ENCODE measurements at places on chromosomes 7 and 10. TPM values are rescaled to one million over a fixed set of nuclear protein-coding genes. Genes with fewer than 3 reads are reported as not detected.
A peak's percentile ranks its signal among the peaks of the same experiment; 100 is the strongest.

- DNase-seq = no peak
These were observed 102.3 kb downstream of the MKX start for GRCh38 chr10:27643301-27643700.

DNA sequence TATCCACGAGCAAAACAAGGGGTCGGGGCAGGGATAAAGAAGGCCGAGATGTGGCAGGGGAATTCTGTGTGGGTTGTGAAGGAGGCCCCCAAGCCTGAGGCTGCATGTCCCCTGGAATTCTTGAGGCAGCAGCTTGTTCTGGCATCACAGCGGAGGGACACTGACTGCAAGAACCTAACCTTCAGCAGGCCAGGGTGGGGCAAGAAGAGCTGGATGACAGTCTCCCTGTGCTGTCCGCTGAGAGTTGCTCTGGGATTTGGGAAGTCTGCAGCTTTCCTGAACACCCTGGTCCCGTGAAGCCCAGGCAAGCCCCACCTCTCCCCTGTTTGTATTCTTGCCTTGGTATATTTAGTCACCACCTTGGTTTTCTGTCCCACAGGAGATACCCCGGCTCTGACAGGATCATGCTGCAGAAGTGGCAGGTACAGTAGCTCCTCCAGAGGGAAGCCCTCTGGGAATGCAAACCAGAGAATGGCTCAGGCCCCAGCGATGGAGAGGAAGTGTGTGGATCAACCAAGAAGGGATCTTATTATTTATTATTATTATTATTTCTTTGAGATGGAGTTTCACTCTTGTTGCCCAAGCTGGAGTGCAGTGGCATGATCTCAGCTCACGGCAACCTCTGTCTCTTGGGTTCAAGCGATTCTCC, 1.9 kb upstream of the LRRC18 start:
- DNase-seq = no peak

- no peak for DNase-seq
These were observed 1060.6 kb upstream of the AUTS2 start for GRCh38 chr7:68537774-68538071.

DNA sequence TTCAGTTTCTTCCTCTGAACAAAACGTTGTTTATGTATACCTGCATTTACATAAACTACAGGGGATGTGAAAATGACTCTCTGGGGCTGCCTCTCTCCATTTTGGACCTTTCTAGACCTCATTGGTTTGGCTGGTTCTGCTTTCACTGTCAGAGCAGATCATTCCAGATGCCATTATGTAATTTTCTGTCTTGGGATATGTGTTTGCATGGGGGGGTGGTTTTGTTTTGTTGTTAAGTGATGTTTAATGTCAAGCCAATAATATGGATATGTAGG, 172.4 kb downstream of the LRRC4 start:
- no peak for DNase-seq

DNA sequence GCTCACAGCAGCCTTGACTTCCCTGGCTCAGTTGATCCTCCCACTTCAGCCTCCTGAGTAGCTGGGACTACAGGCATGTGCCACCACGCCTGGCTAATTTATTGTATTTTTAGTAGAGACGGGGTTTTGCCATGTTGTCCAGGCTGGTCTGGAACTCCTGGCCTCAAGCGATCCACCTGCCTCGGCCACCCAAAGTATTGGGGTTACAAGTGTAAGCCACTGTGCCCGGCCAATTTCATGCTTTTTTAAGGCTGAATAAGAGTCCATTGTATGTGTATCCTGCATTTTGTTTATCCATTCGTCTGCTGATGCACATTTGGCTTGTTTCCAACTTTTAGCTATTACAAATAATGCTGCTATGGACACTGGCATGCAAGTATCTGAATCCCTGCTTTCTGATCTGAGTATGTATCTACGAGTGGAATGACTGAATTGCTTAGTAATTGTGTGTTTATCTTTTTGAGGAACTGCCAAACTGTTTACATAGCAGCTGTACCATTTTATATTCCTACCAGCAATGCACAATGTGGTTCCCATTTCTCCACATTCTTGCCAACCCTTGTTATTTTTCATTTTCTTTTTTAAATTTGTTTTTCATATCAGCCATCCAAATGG, 37.3 kb upstream of the TPST1 start:
- no peak for DNase-seq

- DNase-seq = no peak
These were observed 117.9 kb downstream of the NPY start for GRCh38 chr7:24401628-24402593.

DNA sequence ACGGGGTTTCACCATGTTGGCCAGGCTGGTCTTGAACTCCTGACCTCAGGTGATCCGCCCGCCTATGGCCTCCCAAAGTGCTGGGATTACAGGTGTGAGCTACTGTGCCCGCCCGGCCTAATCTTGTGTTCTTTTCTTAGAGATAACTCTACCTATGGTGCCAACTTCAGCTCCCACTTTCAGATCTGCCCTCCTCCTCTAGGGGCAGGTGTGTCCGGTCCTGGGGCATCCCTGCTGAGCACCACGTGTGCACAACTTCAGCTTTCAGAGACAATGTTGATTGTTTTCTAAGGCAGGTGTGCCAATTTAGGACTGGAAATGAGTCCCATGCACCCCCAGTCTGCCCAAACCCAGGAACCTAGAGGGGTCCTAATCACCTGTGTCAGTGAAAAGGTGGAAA, 18.5 kb upstream of the FXYD4 start:
- no peak for DNase-seq

- DNase-seq = no peak
These were observed 75.5 kb downstream of the UBE2H start for GRCh38 chr7:129877146-129877792.

DNA sequence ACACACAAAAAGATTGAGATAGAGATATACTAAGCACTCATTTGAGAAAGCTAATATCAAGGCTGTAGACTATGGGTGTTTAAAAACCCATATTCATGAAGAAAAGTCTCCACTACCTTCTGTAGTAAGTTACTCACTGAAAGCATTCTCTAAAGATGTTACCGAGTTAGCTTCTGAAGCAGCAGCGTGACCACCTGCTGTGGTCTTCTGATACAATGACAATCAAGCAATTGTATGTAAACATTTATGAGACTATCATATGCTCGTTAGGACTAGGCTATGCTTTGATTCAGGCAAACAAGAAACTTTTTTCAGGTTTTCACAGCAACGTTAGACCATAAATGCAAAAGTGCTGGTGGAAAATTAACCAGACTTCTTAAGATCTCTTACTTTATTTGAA, 11.2 kb downstream of the RHOBTB1 start:
- no peak for DNase-seq

- DNase-seq = peak; percentile 68
These were observed 18.6 kb downstream of the ADAP1 start for GRCh38 chr7:935874-936385.

DNA sequence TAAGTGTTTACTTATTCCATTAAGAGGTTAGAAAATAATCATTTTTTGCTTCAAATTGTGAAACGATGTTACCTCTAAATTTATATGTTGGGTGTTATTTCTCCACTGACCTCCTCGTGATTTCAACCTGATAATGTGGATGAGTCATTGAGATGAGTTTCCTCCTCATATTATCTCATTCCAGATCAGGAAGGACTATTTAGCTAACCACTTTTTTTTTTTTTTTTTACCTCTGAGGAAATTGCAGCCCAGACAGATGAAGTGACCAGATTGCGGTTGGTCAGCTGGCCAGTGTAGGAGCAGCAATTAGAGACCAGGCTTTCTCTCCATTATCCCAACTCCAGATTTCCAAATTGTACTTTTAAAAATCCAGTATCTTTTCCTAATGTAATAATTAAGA, 248.7 kb downstream of the FZD1 start:
- no peak for DNase-seq

DNA sequence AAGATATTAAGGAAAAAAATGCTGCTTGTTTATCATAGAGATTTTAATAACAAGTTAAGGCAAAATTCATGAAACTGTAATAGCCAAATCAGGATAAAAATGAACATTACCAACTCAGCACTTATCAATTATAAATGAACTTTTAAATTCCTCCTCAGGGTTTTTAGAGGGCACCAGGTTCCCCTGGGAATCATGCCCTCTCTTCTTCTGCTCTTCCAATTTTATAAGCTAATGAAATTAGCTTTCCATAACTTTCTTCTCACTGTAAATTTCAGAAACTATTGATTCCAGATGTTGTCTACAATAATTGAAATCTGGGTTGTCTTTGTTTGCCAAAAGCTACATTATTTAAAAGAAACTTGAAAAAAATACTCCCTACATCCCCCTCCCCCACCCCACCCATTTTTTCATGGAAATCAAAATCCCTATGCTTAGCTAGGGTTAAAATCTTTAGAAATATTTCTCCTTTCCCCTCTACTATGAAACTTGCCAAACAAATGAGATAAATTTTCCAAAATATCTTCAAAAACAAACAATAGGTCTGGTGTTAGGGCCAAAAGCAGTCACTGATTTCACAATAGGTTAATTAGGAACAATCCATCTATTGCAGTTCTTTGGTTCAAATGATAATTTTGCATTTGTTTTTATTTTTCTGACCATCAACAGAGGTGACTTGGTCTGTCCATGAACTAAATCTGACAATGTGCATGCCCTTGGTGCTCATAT, 187.7 kb downstream of the DOCK4 start:
- DNase-seq = no peak

PPP1R3A gene
- not detected for total RNA-seq

ELOVL3 gene
- not detected for total RNA-seq

HOGA1 gene
- total RNA-seq = 3.6 TPM

TLX1 gene
- total RNA-seq = not detected

TMEM26 gene
- 0.30 TPM for total RNA-seq

GPR85 gene
- 2.3 TPM for total RNA-seq

Data from upper lobe of left lung (tissue), 6 donors.